ENCODE measurements at places on chromosomes 3 and 15. TPM values are rescaled to one million over a fixed set of nuclear protein-coding genes. Genes with fewer than 3 reads are reported as not detected.

SEMA6D gene
- 9.9 TPM for total RNA-seq

GOLGA8M gene
- total RNA-seq = 0.56 TPM

TEX55 gene
- total RNA-seq = not detected

GNB4 gene
- total RNA-seq = 104 TPM

RTP4 gene
- 0.58 TPM for total RNA-seq

KIF9 gene
- total RNA-seq = 1.7 TPM

MESP2 gene
- total RNA-seq = 0.77 TPM
